M059J (cell line): ENCODE measurements at places on chromosomes 4 and X. TPM values are rescaled to one million over a fixed set of nuclear protein-coding genes. Genes with fewer than 3 reads are reported as not detected.

CT45A2 gene
- not detected in 2 replicates for total RNA-seq

ANK2 gene
- total RNA-seq: 0.27 TPM in 2 replicates

ADRA2C gene
- not detected in 2 replicates for total RNA-seq

MND1 gene
- total RNA-seq: 9.2 and 18.4 TPM in 2 replicates

CNKSR2 gene
- total RNA-seq: not detected in 2 replicates

AMBN gene
- not detected in 2 replicates for total RNA-seq

STARD8 gene
- 9.5 and 14.4 TPM in 2 replicates for total RNA-seq

SSX3 gene
- total RNA-seq: not detected in 2 replicates

HELT gene
- not detected in 2 replicates for total RNA-seq

KDR gene
- 0.27 and 0.42 TPM in 2 replicates for total RNA-seq

OTUD5 gene
- 27.3 and 54.4 TPM in 2 replicates for total RNA-seq

CXCL1 gene
- 5.7 and 5.8 TPM in 2 replicates for total RNA-seq

CLOCK gene
- total RNA-seq: 14.1 and 16.8 TPM in 2 replicates

CLDN34 gene
- not detected in 2 replicates for total RNA-seq

ARHGAP4 gene
- total RNA-seq: 3.1 and 6.1 TPM in 2 replicates

MAML3 gene
- total RNA-seq: 1.6 and 2.3 TPM in 2 replicates

RTL3 gene
- 2.1 and 3.0 TPM in 2 replicates for total RNA-seq

ANKRD37 gene
- 6.3 and 8.5 TPM in 2 replicates for total RNA-seq

TLR8 gene
- not detected in 2 replicates for total RNA-seq

MAGEA9B gene
- total RNA-seq: 0.37 TPM in 1 of 2 replicates, not detected in the other

SPATA18 gene
- total RNA-seq: not detected in 2 replicates

SCML2 gene
- 4.0 and 7.3 TPM in 2 replicates for total RNA-seq

GC gene
- not detected in 2 replicates for total RNA-seq

NPFFR2 gene
- total RNA-seq: not detected in 2 replicates

ARHGAP36 gene
- not detected in 2 replicates for total RNA-seq

NUDT9 gene
- total RNA-seq: 9.2 and 10.6 TPM in 2 replicates

C1QTNF7 gene
- total RNA-seq: not detected in 2 replicates

CDS1 gene
- total RNA-seq: 4.7 and 8.0 TPM in 2 replicates

SPATA4 gene
- total RNA-seq: 0.12 TPM in 1 of 2 replicates, not detected in the other

AASDH gene
- 4.6 and 7.3 TPM in 2 replicates for total RNA-seq

RWDD4 gene
- total RNA-seq: 20.7 and 31.2 TPM in 2 replicates

ANXA10 gene
- total RNA-seq: 0.17 and 0.66 TPM in 2 replicates

NAP1L5 gene
- total RNA-seq: 8.4 and 13.8 TPM in 2 replicates

MXRA5 gene
- total RNA-seq: 2.8 and 5.5 TPM in 2 replicates

AWAT2 gene
- not detected in 2 replicates for total RNA-seq

NLRP2B gene
- not detected in 2 replicates for total RNA-seq

PABPC4L gene
- total RNA-seq: 1.8 and 1.9 TPM in 2 replicates

TLR3 gene
- 6.7 and 7.2 TPM in 2 replicates for total RNA-seq

FGFBP2 gene
- total RNA-seq: not detected in 2 replicates

TRIM61 gene
- not detected in 2 replicates for total RNA-seq

WAS gene
- not detected in 2 replicates for total RNA-seq

TMEM35A gene
- total RNA-seq: 2.1 and 3.5 TPM in 2 replicates
